ENCODE measurements at places on chromosomes 7 and 10.

GRCh38 chr10:21533467-21534279 is at the start of gene MLLT10:
TSS of gene MLLT10 (plus strand) at chr10:21534232. CDS start at chr10:21534645, 413 bp downstream.
- peak; percentile 93 for DNase-seq

GRCh38 chr7:18445483-18445882 is 50.1 kb upstream of the HDAC9 start:
- no peak for DNase-seq

DNA sequence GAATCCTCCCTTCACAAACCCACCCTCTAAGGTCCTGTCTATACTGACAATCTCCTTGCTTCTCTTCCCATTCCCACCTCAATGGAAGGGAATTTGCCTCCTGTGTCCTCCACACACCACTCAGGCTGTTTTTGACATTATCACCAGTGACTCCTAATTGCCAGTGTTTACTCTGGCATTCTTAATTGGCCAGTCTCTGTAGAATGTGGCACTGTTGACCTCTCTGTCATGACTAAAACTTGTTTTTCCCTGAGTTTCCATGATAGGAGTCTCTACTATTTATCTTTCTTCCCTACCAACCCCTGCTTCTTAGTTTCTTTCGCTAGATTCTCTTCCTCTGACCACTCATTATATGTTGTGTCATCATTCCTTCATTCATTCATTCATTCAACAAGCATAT is 12.1 kb downstream of the SLC16A12 start:
- DNase-seq: no peak

DNA sequence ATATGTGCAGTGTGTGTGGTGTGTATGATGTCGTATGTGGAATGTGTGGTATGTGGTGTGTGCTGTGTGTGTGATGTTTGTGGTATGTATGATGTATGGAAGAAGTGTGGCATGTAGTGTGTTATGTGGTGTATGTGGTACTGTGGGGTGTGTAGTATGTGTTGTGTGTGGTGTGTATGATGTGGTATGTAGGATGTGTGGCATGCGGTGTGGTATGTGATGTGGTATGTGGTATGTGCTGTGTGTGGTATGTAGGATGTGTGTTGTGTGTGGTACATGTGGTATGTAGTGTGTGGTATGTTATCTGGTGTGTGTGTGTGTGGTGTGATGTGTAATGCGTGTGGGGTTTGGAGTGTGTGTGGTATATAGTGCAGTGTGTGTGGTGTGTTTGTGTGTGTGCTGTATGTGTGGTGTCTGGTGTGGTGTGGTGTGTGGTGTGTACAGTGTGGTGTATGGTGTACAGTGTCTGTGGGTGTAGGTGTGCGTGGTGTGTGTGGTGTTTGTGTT is 129.6 kb downstream of the ATP6V0E2 start:
- no peak for DNase-seq

DNA sequence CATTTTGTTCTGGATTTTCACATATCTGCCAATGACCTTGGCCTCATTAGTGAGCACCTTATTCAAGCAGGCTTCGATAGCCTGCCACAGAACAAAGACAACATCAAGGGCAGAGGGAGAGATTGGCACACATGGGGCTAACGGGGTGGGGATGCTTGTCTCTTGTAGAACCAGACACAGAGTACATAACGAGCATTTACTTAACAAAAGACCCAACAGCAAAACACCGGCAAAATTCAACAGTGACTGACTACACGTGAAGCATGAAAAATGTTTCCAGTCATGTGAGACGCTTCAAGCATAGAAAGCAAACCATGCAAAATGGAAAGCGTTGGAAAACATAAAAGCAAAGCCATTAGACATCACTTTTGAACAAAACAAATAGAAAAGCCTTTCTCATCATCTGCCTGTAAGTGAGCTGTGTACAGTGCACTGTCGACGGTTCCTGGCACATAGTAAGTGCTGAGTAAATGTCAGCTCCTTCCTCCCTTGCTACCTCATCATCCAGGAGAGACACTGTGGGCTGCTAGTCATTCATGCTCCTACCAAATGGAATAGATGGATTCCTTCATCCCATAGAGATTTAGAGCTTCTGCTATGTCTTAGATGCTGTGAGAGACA is 134.4 kb upstream of the AGK start:
- no peak for DNase-seq

- no peak for DNase-seq
These were observed 527.5 kb downstream of the INHBA start for GRCh38 chr7:41175435-41175834.

DNA sequence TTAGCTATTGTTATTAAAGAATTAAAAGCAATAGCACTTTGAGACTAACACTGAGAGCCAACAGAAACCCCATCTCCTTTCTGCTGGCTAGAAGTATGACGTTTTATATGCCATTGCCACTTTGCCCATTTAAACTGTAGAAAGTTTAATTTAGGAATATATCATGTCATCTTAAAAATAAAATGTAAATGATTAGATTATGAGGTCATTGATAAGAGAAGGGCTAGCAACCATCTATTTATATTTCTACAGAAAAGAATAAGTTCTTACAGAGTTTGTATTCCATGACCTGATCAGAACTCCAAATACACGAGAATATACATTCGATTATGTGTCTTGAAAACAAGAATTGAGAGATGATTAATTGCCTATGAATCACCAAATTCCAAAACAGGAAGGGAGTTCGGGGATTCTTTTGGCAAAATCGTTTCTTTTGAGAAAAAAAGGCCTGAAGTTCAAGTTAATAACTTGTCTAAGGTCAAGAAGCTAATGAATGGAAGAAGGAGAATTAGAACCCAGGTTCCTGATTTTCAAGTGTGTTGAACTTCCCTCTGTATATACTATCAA is 227.0 kb downstream of the TRIL start:
- no peak for DNase-seq

DNA sequence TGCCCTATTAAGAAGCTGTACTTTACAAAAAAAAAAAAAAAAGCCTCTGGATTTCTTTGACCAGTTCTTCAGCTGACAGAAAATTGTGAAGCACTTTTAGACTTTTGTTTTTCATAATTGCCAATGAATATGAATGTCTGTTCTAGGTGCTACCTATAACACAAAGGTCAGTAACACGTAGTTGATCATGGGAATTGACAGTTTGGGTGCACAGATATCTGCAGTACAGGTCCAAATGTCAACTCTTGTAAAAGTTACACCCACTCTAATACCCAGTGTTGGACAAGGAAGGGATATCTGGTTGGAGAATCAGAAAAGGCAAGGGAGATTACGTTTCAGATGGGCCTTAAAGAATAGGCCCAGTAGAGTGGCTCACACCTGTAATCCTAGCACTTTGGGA is 1.8 kb downstream of the REEP3 start:
- DNase-seq: no peak

All from hypothalamus (tissue), 51 donors.